ENCODE measurements at places on chromosomes 3 and 15.

DNA sequence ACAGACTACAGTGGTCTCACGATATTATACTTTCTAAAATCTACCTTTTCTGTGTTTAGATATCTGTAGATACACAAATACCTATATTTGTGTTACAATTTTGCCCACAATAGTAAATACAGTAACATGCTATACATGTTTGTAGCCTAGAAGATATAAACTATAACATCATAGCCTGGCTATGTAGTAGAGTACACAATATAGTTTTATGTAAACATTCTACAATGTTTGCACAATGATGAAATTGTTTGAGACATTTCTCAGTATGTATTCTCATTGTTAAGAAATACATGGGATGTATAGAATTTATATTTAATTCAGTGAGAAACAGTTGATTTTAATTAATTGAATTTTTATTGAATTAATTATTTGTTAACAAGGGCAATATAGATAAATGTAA lies 1367.0 kb downstream of the OTOL1 start:
- no peak for DNase-seq

GRCh38 chr3:150345021-150345538 lies 63.0 kb upstream of the TSC22D2 start:
- DNase-seq: no peak

DNA sequence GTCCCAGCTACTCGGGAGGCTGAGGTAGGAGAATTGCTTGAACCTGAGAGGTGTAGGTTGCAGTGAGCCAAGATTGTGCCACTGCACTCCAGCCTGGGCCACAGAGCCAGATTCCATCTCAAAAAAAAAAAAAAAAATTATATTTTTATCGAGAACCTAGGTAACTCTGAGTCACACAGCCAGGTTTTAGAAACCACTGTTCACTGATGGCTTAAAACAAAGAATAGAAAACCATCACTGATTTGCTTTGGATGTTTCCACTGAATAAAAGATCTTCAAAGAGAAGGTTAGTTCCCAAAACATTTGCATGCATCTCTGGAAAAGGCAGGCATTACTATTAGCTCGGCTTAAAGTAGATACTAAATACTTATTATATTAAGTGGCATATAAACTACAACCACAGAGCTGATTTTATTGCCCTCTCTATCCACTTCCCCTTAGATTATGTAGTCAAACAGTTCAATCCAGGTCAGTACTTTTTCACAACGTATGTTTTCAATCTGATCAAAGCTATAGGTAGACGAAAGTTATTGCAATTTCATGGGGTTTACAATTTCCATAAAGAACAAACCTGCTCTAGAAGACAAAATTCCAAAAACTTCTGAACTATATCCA lies 1.4 kb downstream of the B4GALT4 start:
- DNase-seq: no peak

- no peak for DNase-seq
These were observed 220.2 kb downstream of the SHQ1 start for GRCh38 chr3:72628065-72628464.

- no peak for DNase-seq
These were observed 116.7 kb downstream of the ADAM10 start for GRCh38 chr15:58632789-58633188.

- DNase-seq: no peak
These were observed 8.4 kb downstream of the FRMD5 start for GRCh38 chr15:44186705-44187104.

- no peak for DNase-seq
These were observed 26.4 kb upstream of the ZNF774 start for GRCh38 chr15:90325726-90326125.

GRCh38 chr3:150450916-150451315 lies 42.8 kb downstream of the TSC22D2 start:
- no peak for DNase-seq

GRCh38 chr15:61839546-61839945 lies 220.7 kb downstream of the VPS13C start:
- no peak for DNase-seq

DNA sequence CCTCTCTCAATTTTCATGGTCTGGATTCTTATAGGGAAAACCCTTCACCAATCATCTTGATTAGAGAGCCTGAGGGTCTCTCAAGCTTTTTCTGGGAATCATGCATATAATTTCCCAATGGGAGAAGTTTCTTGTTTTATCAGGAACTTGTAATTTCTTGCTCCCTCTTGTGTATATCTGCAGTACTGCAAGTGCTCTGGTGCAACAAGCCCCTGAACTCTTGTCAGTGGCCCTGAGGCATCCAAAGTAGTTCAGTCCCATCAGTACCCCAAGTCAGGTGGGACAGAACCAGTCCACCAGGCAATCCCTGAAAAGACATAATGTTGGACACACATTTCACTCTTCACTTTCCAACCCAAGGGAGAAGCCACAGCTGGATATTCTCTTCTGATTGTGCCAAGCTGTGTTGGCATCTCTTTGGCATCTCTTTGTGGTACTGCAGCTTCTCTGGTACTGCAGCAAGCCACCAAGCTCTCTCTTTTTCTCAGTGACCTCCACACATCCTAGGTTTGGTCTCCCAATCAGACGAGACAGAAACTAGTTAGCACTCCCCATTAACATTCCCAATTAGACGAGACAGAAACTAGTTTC lies 214.5 kb downstream of the ZIC4 start:
- DNase-seq: no peak

GRCh38 chr15:74613953-74614743 lies 1.5 kb upstream of the CLK3 start:
- no peak for DNase-seq

- DNase-seq: no peak
These were observed 55.6 kb downstream of the ANAPC13 start for GRCh38 chr3:134430174-134430573.

GRCh38 chr3:193377591-193377990 lies 962 bp downstream of the ATP13A5 start:
- DNase-seq: no peak

GRCh38 chr15:89364341-89364740 lies 29.7 kb upstream of the POLG start:
- no peak for DNase-seq

Measured in GDM1 (cell line).